ENCODE measurements at places on chromosomes 7 and 10.

DNA sequence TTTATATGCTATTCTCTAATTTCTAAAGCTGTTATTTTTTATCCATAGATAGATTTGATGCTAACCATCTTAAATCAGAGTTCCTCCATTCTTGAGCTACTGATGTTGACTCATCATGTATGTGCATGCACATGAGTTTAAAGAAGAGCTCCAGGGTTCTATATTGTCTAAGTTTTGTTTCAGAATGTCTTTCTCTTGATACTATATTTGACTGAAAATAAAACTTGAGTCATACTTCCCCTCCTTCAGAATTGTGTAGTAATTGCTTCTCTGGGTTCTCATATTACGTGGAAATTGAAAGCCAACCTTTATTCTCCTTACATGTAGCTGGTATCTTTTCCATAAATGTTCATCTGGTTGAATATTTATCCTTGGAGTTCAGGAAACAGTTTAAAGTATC, 89.4 kb downstream of the LRRTM3 start:
- no peak for DNase-seq

DNA sequence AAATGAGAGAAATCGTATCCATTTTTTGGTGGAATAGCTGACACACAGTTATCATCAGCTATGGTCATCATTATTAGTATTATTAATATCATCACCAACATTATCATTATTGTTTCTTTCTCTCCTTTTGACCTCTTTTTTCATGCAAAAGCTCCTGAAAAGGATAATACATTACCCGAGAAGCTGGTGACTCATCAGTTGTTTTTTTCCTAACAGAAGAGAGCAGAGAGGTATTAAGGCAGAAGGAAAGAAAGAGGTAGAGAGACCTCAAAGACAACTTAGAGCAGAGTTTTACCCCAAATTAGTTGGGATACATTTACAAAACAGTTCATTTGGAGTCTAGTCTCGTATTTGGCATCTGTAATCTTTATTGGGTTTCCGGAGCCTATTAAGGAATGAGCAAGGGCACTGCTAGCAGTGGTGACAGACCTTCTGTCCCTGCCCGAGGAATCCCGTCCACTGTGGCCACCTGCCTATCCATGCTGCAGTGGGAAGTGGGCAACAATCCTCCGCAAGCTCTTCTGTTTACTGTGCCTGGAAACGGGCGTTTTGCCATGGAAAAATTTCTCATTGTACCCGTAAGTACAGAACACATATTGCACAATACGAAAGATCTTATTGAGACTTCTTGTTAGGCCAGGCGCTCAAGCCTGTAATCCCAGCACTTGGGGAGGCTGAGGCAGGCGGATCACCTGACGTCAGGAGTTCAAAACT, 170.0 kb upstream of the MKLN1 start:
- no peak for DNase-seq

GRCh38 chr10:17576768-17577167, 40.4 kb downstream of the HACD1 start:
- no peak for DNase-seq

DNA sequence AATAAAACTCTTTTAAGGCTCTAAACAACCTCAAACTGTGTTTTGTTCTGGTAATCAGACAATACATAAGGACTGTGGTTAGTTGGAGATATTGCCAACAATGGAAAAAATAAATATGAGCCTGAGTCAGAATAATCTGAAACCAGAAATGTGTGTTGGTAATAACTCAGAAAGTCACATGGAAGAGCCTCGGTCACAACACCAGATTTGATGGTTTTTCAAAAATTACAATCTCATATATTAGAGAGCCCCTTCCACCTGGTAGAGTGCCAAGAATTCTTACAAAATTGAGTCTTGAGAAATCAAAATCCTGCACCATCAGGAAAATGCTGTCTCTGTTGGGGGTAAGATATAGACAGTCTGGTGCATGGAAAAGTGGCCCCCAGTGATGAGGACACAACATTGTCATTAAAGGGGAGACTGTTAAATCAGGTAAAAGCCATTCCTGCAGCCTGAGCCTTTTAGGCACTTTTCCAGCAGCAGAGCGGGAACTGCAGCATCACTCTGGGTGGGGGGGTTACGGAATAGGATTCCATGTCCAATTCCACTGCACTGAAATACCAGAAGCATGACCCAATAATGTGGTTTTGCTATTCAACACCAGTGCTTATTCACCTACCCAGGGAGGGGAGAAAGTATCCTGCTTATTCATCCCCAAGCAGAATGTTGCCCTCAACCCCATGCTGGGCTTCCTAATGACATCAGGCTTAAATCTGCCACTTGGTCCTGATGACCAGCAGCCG, 9.5 kb upstream of the ADAM12 start:
- peak; percentile 99 for DNase-seq

DNA sequence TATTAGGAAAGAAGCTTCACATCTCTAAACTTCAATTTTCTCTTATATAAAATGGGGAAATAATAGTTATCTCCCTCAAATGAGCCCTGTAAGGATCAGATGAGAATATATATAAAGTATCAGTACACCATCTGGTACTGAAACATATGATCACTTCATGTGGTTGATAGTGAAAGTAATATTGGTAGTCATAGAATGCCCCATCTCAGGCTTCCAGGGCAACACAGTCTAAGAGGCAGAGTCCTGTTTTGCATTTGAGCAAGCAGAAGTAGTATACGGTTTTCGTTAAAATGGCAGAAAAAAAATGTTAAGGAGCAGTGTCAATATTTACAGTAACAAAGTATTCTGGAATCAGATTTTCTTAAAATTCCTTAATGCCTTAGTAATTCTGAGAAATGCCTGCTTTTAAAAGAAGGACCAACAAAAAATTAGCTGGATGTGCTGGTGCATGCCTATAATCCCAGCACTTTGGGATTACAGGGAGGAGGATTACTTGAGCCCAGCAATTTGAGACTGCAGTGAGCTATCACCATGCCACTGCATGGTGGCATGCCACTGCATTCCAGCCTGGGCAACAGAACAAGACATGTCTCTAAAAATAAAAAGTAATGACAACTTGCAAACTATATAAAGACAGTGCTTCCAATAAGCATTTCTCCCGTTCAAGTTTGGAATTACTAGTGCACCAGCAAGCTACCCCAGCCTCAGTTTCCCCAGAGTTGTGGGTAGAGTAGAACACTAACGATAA, 19.8 kb downstream of the KBTBD2 start:
- peak; percentile 42 for DNase-seq

- no peak for DNase-seq
Observed at GRCh38 chr10:77176232-77176631, 461.4 kb downstream of the KCNMA1 start.

DNA sequence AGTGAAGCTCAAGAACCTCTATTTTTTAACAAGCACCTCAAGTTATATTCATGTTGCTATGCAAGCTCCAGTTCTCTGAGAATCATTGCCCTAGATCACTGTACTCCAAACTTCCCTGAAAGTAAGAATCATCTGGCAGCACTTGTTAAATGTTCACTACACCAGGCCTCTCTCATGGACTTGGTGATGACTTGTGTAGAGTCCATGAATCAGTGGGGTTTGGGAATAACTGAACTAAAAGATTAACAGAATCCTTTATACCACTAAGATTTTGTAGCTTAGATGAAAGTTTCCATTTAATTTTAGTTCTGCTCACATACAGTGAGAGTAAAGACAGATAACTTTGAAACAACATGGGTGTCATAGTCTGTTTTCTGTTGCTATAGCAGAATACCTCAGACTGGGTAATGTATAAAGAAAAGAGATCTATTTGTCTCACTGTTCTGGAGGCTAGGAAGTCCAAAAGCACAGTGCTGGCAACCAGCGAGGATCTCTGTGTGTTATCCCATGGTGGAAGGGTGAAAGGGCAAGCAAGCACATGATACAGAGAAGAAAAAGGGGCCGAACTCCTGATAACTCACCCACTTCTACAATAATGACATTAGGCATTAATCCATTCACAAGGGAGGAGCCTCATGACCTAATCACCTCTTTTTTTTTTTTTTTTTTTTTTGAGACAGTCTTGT, 27.9 kb upstream of the AOAH start:
- DNase-seq, result no peak

DNA sequence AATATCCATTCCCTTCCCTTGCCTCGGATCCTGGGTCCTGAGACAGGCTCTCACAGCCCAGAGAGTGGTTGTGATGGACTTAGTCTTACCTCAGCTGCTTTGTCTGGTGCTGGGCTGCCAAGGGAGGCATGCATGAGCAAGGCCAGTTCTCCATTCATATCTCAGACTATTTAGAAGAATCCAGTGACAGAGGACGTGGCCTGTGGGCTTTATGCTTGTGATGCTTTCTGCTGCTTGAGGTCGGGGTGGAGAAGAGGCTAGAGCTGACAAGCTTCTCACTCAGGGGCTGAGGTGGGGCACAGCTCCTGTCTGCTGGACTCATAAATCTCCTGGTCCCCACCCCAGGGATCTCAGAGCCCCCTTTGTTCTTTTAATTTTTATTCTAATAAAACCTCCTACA, 66.8 kb downstream of the DNAJC12 start:
- DNase-seq, result no peak
